Psoas muscle (tissue), 8 donors: ENCODE measurements at places on chromosomes 1 and 21. TPM values are rescaled to one million over a fixed set of nuclear protein-coding genes. Genes with fewer than 3 reads are reported as not detected.

DNA sequence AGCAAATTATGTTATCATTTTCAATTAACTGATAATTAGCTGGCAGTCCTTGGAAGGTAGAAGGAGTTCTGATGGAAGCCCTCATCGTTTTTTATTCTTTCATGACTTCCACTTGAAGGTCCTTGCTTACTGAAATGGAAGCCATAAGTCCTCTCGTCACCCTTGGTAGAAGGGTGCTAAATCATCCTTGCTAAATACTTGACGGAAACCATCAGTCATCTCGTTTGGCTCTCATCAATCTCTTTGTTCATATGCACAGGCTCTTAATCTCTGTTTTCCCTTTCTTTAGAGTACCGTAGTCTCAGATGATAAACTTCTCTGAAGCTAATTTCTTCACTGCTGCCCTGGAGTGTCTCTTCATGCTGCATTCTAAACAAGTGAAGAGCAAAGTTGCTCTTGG is 34.5 kb downstream of the UCK2 start:
- DNase-seq: no peak

- no peak for DNase-seq
These were observed 26.0 kb downstream of the VAMP4 start for GRCh38 chr1:171715813-171716251.

GRCh38 chr1:23774174-23774880 is 3.9 kb upstream of the PITHD1 start:
- DNase-seq: no peak

DNA sequence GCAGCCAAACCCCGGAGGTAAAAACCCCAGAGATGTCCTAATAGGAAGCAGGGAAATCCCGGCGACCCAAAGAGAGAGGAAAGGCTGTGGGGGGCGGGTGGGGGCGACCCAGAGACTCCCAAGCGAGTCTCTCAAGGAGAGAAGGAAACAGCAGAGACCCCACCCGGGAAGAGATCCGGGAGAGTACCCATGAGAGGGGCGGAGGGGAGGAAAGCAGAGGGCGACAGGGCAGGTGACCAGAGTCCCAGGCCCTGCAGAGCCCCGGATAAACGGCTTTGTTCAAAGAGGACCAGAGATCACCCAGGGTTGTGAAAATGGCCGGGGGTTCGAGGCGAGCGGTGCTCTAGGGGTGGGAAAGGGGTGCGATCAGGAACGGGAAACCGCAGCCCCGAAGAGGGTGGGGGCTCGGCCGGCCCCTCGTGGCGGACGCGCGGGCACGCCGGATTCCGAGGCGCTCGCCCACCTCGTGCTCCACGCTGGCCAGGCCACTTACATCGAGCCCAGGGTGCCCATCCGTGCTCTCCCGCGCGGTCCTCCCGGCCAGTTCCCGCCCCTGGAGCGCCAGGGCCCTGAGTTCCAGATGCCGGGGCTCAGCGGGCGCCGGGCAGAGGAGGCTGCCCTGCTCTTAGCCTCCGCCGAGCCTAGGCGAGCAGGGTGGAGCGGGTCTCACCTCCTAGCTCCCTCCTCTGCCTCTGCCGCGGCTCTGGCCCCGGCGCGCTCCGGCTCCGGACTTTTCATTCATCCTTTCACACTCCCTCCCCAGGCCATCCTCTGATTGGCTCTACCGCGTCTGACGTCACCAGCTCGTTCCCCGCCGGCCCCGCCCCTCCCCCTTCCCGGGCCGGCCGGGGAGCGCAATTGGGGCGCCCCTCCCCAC is 52.3 kb downstream of the RHBG start:
- DNase-seq: peak; percentile 81

GRCh38 chr1:238458899-238459298 is 568.2 kb upstream of the ZP4 start:
- DNase-seq: no peak

DNA sequence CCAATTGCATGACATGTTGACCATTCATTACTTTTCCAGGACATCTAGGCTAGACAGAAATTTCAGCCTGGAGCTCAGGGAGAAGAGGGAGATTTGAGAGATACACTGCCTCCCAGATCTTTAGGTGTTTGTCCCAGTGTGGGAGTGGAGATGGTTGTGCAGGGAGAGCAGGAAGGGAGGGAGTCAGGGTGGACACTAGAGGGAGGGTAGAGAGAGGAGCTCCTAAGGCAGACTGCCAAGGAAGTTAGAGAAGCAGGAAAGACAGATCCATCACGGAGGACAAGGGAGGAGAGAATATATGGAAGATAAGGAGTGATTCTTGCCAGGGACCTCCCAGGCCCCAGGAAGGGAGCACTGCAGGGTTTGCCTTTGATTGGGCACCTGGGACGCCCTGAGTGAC is 8.7 kb downstream of the CDCA8 start:
- no peak for DNase-seq

DNA sequence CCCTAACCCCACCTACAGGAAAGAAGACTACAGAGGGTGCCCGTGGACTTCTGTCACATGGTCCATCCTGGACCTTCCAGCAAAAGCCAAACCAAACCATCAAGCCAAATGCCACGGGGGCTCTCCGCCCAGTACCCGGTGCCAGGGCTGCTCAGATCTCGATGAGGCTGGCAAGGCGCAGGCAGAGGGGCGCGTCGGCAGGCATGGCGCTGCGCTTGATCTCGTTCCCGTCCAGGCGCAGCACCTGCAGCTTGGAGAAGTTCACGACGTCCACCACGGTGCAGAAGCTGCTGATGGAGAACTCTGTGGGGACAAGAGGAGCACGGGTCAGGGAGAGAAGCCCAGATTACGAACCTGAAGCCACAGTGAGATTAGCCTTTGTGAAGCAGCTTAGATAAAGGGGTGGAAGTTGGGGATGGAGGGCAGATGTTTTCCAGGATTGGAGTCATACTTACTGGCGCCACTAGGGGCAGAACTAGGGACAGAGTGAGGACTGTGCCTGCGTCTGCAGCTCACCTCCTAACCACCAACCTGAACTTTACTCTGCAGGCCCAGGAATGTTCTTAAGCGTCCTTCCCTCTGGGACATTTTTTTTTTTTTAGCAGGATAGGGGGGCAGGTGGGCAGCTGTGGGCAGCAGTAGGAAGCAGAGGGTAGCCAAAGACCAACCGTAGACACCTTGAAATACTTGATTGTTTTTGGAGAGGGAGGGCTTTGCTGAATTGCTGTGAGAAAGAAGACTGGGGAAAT is 8.6 kb downstream of the FMOD start:
- no peak for DNase-seq

- no peak for DNase-seq
These were observed 44.5 kb upstream of the DISP3 start for GRCh38 chr1:11434501-11434900.

DNA sequence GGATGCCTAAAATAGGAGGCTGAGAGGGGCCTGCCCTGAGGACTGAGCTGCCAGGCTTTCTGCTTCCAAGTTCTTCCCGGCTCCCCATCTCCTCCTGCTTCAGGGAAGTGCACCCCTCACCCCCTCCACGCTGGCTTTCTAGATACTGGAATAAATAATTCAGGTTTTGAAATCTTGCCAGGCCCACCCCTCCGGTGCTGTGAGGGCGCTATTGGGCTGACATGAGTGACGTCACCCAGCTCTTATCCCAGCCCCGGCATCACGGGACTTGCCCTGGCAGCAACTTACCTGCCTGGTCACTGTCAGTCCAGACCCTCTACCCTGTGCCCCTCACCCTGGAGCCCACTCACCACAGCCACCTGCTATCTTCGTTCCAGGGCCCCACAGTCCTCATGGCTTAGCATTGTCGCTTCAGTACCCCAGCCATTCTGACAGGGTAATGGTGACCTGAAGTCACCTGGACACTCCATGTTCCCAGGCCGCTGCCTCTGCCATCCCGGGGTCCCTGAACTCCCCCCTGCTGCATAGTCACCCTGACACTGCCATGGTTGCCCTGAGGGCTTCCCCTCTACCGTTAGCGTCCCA is 819 bp upstream of the GPR3 start:
- peak; percentile 47 for DNase-seq

- DNase-seq: no peak
These were observed 185.9 kb upstream of the ATP1B1 start for GRCh38 chr1:168920456-168921094.

- DNase-seq: no peak
These were observed 131.2 kb upstream of the SPATA6 start for GRCh38 chr1:48603222-48603621.

RCC2 gene
- 18.7 TPM for total RNA-seq

CORT gene
- total RNA-seq: not detected

SLAMF8 gene
- total RNA-seq: 1.6 TPM
